ENCODE measurements at places on chromosomes 7 and 10. TPM values are rescaled to one million over a fixed set of nuclear protein-coding genes. Genes with fewer than 3 reads are reported as not detected.
A peak's percentile ranks its signal among the peaks of the same experiment; 100 is the strongest.

The PDIA4 gene
- total RNA-seq: 117 TPM

The MYL10 gene
- total RNA-seq: not detected

GRCh38 chr7:152354061-152354460 lies 81.7 kb downstream of the KMT2C start:
- no peak overlapping the region for H3K4me3 ChIP-seq
- no peaks in the 10 kb centered on the region for H3K27me3 ChIP-seq
- peaks cover 17% of the 10 kb centered on the region for H3K36me3 ChIP-seq

DNA sequence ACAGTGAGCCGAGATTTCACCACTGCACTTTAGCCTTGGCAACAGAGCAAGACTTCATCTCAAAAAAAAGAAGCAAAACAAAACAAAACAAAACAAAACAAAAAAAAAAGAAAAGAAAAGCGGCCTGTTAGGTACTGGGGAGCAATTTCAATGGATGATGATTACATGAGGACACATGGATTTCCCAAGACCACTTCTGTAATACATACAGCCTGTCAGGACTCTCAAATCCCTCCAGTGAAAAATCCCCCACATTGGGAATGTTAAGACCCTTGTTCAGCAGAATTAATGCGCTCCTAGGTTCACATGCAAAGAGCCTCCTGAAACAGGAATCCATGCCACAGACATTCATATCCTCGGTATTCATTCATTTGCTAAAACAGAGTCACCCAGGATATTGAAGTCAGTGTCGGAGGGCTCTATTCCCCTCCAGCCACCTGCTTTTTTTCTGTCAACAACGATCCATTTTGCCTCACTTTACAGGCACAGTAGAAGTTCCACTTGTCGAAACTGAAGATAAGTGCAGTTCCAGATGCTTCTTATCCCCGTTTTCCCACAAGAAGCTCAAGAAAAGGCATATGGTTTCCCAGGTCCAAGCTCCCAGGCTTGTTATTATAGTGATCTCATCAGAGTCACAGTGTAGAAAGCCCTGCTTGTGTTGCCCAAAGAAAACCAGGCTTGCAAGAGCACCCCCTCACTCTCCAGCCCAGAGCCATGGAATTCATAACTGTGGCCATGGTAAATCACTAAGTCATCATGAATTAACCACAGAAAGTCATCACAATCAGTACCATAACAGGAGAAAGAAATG lies 20.2 kb downstream of the SLC16A12 start:
- no peaks in the 10 kb centered on the region for H3K36me3 ChIP-seq
- no peaks in the 10 kb centered on the region for H3K4me1 ChIP-seq
- no peak for DNase-seq
- no peak overlapping the region for H3K4me3 ChIP-seq
- no peaks in the 10 kb centered on the region for H3K27me3 ChIP-seq
- H3K27ac ChIP-seq: peak overlapping the region; percentile 32

- H3K4me3 ChIP-seq: no peak overlapping the region
- H3K4me1 ChIP-seq: no peaks in the 10 kb centered on the region
- DNase-seq: no peak
- no peaks in the 10 kb centered on the region for H3K27me3 ChIP-seq
These were observed 241.5 kb upstream of the PRSS1 start for GRCh38 chr7:142507799-142508198.

DNA sequence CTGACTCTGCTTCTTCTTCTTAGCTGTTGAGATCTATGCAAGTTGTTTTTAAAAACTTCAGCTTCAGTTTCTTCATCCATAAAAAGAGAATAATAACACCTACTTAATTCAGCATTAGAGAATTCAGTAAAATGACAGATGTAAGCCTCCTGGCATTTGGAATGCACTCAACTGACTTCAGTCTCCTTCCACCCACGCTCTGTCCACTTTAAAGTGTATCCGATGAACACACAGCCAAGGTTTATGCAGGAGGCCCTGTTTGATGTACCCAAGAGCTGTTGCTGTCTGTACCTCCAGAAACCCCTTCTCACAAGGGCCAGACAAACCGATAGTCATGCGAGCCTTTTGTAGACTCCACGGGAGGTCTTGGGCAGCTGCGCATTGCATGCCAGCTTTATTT lies 27.1 kb upstream of the SLC35B4 start:
- no peak overlapping the region for H3K4me3 ChIP-seq
- H3K27ac ChIP-seq: no peak overlapping the region
- DNase-seq: no peak
- no peaks in the 10 kb centered on the region for H3K4me1 ChIP-seq
- H3K36me3 ChIP-seq: no peaks in the 10 kb centered on the region

DNA sequence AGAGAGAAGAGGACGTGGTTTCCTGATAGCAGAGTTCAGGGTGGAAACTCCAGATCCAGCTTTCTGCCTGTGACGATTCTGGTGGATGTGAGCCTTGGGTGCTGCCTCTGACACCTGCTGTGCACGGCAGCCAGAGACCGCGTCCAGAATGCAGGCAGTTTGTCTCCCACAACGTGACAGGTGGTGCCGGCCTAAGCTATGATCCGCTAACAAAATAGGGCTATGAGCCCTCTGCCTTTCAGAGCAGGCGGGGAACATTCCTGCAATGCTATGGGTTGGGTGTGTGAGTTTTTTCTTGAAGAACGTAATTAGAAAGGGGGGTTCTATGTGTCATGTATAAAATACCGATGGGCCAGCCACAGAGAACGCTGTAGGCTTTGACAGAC lies 297.3 kb upstream of the PRKCQ start:
- H3K36me3 ChIP-seq: no peaks in the 10 kb centered on the region
- peaks cover 10% of the 10 kb centered on the region for H3K27me3 ChIP-seq
- DNase-seq: no peak
- H3K4me1 ChIP-seq: no peaks in the 10 kb centered on the region
- H3K4me3 ChIP-seq: no peak overlapping the region

GRCh38 chr7:144390481-144390880 lies 13.0 kb downstream of the NOBOX start:
- no peaks in the 10 kb centered on the region for H3K4me1 ChIP-seq
- no peak overlapping the region for H3K27ac ChIP-seq
- DNase-seq: no peak
- no peaks in the 10 kb centered on the region for H3K36me3 ChIP-seq
- H3K27me3 ChIP-seq: no peaks in the 10 kb centered on the region
- H3K4me3 ChIP-seq: no peak overlapping the region

DNA sequence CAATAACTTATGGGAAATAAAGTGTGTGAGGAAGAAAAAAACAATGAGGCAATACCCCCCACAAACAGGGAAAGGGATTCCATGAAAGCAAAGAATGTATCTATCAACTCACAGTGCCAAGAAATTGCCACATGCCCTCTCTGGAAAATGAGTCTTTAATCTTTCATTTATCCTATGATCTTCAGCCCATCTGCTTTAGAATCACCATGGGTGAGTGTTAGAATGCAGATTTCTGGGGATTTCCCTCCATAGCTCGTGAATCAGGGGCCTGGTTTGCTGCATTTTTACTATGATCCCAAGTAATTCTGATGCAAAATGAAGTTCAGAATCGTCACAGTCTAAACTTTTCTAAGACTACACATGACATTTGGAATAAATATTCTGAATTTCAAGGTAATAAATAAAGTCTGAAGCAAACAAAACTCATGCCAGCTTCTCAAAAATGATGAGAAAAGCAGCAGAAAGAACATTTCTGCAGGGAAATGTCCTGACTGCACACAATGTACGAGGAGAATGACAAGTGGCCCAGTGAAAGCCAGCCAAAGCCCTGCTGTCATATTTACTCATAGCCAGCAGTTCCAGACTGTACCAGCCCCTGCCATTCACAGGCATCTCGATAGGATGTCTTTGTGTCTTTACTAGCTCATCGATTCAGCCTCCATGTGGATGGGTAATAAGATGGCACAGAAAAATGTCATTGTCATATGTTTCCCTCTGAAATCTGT lies 167.1 kb downstream of the ELMO1 start:
- no peak overlapping the region for H3K4me3 ChIP-seq
- H3K27me3 ChIP-seq: no peaks in the 10 kb centered on the region
- H3K4me1 ChIP-seq: peaks cover 31% of the 10 kb centered on the region

DNA sequence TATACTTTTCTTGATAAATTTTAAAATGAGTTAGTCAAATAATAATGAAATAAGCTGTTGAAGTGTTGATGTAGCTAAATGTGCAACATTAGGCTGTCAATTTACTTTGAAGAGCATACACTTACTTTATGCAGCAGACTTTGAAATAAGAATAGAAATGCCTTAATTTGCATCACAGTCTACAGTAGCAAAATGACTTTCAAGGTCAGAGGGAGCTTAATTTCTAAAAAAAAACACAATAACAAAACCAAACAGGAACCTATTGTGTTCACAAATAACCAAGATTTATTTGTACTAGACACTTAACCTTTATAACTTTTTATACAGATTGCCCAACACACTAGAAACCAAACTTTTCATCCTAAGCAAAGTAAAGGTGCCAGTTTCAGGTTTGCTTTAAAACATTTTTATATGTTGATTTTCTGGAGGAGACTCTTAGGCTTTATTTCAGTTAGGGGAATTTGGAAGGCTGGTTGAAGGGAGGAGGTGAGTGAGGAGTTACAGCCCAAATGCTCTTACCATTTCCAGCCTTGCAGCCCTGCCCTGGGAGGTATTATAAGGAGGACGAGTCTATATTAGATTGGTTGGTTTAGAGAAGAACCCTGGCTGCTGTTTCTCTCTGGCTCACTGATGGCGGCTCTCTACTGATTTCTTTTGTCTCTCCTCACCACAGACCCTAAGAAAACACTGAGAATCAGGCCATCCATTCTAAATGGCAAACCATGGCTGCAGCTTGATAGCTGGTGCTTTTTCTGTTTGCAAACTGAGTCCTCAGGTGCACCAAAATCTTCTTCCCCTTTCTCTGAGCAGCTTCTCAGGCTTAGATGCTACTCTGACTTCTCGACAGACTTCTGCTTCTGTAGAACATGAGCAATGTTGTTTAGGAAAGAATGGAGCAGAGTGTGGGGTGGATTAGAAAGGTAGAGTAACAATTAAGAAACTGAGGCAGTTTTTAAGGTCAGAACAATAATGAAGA lies 55.2 kb upstream of the RPA3 start:
- DNase-seq: no peak
- no peak overlapping the region for H3K27ac ChIP-seq
- H3K36me3 ChIP-seq: no peaks in the 10 kb centered on the region
- no peak overlapping the region for H3K4me3 ChIP-seq

DNA sequence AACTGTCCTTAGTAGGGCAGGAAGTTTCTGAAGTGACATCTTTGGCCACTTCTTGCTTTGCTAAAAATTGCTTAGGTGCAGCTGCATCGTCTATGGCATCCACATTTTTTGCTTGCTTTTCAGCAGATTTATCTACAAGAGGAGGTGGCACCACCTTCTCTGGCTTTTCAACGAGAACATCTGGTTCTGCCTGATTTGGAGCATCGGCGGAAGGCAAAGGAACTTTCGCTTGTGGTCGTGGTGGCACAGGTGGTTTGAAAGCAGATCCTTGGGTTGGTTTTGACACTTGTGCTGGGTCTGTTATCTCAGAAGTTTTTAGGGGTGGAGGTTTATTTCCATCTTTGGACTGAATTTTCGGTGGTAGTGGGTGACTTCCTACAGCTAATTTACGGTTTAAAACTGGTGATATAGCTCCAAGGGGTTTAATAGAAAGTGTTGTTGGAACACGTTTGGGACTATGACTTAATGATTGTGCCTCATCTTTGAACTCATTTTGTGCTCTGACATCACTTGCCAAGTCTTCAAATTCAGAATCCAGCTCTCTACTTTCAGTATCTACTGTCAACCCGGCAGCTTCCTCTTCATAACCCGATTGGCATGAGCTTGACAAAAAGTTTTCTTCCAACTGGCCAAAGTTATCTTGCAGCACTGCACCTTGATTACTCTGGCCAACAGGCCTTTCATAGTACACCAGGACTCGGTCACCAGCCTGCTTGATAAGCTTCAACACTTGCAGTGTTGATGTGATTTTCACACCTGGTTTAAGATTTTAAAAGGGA lies 44.0 kb downstream of the SLC18A2 start:
- DNase-seq: no peak
- H3K4me1 ChIP-seq: no peaks in the 10 kb centered on the region
- no peak overlapping the region for H3K27ac ChIP-seq
- H3K27me3 ChIP-seq: no peaks in the 10 kb centered on the region

DNA sequence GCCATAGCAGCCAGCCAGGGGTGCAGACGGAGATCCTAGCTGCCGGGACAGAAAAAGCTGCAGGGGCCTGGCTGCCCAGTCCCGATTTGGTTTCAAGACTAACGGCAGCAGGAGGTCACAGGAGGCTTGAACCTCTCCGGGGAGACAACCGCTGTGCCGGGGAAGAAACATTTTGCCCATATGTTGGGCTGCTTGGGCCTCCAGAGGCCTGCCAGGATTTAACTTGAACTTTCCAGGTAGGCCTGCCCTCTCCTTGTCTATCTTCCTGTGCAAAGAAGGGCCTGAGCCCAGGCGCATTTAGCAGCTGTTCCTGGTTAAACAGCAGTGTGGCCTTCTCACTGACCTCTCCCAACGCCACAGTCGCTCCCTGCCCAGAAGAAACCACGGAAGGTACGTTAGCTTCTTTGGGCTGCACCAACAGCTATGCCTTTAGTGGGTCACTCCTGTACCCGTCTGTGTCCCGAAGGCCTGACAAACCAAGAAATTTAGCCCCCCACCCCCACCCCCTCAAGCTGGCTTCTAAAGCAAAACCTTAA lies 17.1 kb upstream of the PTF1A start:
- DNase-seq: no peak
- H3K27ac ChIP-seq: no peak overlapping the region
- peaks cover 80% of the 10 kb centered on the region for H3K27me3 ChIP-seq
- no peak overlapping the region for H3K4me3 ChIP-seq
- H3K36me3 ChIP-seq: no peaks in the 10 kb centered on the region

DNA sequence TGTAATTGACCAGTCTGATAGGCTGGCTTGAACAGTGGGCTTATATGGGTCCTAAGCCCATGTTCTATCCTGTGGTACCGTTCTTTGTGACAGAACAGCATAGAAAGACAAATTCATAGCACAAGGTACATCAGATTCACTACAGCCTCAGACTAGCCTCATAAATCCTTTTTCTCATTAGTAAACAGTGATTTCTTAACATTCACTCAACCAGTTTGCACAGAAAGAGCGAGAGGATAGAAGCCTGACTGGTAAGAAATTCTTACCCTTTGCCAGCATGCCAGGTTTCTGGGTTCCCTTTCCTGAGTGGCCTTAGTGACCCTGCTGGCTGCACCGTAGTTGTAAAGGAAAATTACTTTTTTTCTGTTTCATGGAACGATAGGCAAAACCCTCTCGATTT lies 412.1 kb downstream of the SH2D4B start:
- no peaks in the 10 kb centered on the region for H3K4me1 ChIP-seq
- H3K36me3 ChIP-seq: no peaks in the 10 kb centered on the region
- DNase-seq: no peak
- H3K4me3 ChIP-seq: no peak overlapping the region

GRCh38 chr7:25124465-25125136 lies 459 bp downstream of the CYCS start:
- H3K27me3 ChIP-seq: no peaks in the 10 kb centered on the region
- peak overlapping the region; percentile 86 for H3K4me3 ChIP-seq
- peaks cover 7% of the 10 kb centered on the region for H3K4me1 ChIP-seq
- peaks cover 37% of the 10 kb centered on the region for H3K36me3 ChIP-seq
- DNase-seq: no peak

DNA sequence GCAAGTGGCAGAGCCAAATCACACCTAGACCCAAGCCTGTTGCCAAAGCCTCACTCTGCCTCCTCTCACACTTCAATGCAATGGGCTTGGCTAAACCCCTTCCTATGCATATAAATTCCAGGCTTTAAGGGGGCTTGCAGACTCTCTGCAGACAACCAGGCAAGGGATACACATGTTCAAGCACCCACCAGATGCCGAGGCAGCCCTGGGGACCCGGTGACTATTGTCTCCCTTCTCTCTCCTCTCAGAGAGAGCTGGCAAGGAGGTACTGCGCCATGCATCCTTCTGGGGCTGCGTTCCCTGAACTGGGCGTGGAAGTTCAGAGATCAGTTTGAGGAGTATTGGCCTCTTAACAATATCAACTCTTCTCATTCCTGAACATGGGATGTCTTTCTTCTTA lies 131.2 kb downstream of the ARHGAP22 start:
- no peaks in the 10 kb centered on the region for H3K27me3 ChIP-seq
- no peaks in the 10 kb centered on the region for H3K4me1 ChIP-seq
- DNase-seq: no peak
- H3K36me3 ChIP-seq: no peaks in the 10 kb centered on the region
- no peak overlapping the region for H3K27ac ChIP-seq
